ENCODE measurements at places on chromosomes 13 and 19.
A peak's percentile ranks its signal among the peaks of the same experiment; 100 is the strongest.

DNA sequence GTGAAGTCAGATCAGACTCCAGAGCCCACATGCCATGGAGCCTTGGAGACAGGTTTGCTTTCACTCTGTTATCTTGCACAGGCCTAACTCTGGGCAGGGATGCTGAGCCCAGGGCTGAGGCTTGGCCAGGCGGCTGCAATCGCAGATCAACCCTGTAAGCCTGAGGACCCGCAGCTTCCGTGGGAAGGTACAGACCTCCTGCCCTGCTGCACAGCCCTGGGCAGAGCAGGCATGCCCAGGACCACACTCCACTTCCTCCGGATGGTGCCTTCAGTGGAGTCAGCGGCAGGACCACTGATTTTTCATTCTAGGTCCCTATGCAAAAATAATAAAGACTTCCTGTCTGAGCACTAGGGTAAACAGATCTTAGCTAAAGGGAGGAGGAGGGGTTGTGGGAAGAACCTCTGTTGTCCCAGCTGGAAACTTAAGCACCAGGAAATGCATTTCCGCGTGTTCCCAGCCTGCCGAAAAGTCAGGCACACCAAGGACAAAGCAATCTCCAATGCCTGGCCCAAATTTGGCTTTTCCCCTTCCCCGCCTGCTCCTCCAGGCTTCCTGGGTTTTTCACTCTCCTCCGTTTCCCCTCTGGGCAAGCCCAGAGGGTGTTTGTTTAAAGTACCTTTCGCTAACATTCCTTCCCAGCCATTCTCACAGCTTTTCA is 87.3 kb downstream of the KCTD15 start:
- DNase-seq = peak; percentile 60

DNA sequence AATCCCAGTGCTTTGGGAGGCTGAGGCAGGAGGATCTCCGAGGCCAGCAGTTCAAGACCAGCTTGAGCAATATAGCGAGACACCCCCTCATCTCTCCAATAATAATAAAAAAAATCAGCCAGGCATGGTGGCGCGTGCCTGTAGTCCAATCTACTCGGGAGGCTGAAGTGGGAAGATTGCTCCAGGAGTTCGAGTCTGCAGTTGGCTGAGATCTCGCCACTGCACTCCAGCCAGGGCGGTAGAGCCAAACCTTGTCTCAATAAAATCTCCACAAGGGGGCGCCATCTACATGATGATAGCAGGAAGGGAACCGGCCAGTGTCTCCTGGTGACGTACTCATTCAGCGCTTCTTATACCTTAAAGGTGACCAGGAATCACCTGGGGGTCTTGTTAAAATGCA is 13.6 kb upstream of the C5AR1 start:
- DNase-seq = peak; percentile 82

- peak; percentile 98 for DNase-seq
Observed at GRCh38 chr19:43668406-43669109, 1.4 kb downstream of the PLAUR start.

- no peak for DNase-seq
Observed at GRCh38 chr19:5238700-5239099, 101.9 kb downstream of the PTPRS start.
